ENCODE measurements at places on chromosomes 7 and 10.

GRCh38 chr10:46555713-46556514 lies 544 bp downstream of the GPRIN2 start:
- peak; percentile 82 for DNase-seq

GRCh38 chr7:85023066-85023712 lies 163.7 kb downstream of the SEMA3D start:
- DNase-seq, result no peak

- no peak for DNase-seq
These were observed 75.6 kb upstream of the KCNIP2 start for GRCh38 chr10:101919026-101919770.

GRCh38 chr7:2358968-2359527 lies 4.4 kb downstream of the EIF3B start:
- no peak for DNase-seq

GRCh38 chr10:81870472-81870871 lies 4.5 kb upstream of the NRG3 start:
- DNase-seq, result no peak

DNA sequence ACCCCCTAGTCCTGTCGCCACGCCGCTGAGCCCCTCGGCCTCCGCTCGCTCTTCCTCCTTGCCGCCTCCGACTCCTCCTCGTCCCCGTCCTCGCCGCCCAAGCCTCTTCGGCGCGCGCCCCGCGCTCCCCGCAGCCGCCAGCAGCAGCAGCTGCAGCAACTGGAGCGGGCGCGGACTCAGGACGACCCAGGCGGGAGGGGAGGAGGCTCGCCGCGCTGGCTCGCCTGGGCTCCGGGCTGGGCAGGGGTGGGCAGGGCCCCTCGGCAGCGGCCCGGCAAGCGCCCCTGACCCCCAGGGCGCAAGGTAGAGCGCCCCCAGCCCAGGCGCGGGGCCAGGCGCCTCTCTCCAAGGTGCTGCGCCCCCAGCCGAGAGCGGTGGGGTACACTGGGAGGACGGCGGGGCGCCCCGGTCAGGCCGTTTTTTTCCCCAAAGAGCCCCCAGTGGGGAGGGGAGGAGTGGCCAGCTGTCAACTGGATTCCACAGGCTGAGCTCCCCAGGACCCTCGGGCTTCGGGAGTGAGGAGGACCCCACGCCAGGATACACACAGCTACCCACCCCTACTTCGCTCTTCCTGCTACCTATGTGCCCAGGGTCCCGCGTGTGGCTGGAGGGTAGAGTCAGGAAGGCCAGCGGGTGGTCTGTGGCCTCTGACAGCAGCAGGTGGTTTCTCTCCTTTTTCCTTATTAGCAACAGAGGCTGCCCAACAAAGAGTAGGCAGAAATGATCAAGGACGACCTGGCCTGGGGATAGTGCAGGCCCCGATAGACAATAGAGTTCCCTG lies 903 bp upstream of the KCNMA1 start:
- DNase-seq, result no peak

- DNase-seq, result no peak
These were observed 104.9 kb upstream of the YAE1 start for GRCh38 chr7:39461263-39461820.

- no peak for DNase-seq
These were observed 51.2 kb upstream of the KMT2E start for GRCh38 chr7:104962781-104963180.

DNA sequence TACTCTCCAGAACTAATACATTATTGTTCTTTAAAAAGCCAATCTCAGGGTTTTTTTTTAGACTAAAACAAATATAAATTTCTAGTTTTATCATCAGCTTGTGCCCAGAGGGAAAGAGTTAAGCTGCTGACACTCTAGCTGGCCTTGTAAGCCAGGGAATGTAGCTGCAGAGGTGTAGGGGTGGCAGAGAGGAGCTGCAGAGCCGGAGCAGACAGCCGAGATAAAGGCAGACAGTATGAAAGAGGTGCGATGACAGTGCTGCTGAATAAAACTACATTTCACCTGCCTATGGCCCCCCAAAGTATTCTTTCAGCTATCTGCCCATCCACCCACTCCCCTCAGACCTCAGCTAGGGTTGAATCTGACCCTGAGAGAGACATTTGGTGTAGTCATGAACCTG lies 653.7 kb upstream of the ZWINT start:
- DNase-seq, result no peak

DNA sequence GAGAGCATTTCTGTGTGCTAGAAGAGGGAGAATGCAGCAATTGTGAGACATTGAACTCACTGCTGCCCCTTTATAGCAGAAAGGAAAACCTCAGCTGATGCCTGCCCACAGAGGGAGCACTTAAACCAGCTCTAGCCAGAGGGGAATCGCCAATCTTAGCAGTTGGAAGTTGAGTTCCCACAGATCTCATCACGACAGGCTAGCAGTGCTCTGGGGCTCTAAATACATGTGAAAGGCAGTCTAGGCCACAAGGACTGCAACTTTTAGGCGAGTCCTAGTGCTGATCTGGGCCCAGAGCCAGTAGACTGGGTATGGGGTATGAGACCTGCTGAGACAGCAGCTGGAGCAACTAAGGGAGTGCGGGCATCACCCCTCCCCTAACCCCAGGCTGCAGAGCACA lies 25.2 kb upstream of the PRR15 start:
- no peak for DNase-seq

DNA sequence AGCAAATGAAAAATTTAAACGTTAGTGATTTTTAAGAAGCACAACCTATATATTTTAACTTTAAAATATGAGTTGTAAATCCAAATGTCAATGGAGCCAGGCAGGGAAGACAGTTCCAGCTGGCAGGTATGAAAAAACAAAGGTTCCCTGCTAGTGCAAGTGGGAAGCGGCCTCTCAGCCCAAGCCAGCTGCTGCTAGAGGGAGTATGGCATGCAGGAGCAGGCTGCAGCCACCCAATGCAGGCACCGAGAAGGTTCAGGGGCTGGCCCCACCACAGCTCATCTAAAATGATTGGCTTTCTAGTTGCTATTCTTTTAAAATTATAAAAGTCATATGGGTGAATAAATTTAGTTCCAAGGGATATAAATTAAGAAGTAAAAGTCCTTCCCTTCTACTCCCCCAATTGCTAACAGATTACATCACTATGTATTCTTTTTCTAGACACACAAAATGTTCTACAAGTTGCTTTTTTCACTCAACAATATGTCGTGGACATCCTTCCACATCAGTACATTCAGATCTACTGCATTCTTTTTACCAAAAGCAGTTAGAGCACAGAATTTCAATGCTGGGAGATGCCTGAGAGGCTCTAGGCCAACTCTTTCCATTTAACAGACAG lies 69.3 kb downstream of the SGMS1 start:
- no peak for DNase-seq

DNA sequence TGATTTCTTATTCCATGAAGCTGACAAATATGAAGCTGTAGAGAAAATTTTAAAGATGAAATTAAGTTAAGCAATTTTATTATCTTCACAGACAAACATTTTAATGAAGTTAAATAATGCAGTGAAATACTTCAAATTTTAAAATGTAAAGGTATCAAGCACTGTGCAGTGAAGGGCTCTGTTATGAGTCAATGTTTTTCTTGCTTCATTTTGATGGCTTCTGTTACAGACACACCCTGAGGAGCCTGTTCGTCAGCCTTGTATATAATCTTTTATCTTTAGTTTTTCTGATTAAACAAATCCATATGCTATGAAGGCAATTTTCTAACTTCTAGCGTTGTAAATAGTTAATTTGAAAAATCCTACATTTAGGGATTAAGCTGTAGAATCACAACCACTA lies 18.5 kb downstream of the VSTM2A start:
- no peak for DNase-seq

GRCh38 chr7:143458263-143458662 lies 15.0 kb downstream of the TAS2R60 start:
- DNase-seq, result no peak

Data from posterior vena cava (tissue), 2 donors.